Activated CD8-positive, alpha-beta memory T cell treated with anti-CD3 and anti-CD28 coated beads for 24 hours (primary cell): ENCODE measurements at places on chromosomes 7 and 10.

DNA sequence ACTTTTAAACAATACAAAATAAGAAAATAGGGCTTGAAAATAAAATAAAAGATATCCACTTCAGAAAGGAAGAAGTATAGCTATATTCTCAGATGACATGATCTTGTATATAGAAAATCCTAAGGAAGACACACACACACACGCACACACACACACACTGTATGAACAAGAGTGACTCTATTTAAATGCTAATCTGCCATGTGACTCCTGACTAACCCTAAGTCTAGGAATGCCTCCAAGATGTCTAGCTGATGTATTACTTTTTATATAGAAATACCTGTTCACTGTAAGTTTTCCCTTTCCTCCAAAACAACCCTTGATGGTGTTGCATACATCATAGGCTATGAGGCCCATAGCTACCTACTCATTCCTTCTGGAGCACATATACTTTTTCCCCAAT is 173.1 kb upstream of the LRRTM3 start:
- no peak for DNase-seq

GRCh38 chr10:95837356-95837776 is 70.4 kb upstream of the CC2D2B start:
- DNase-seq, result no peak

DNA sequence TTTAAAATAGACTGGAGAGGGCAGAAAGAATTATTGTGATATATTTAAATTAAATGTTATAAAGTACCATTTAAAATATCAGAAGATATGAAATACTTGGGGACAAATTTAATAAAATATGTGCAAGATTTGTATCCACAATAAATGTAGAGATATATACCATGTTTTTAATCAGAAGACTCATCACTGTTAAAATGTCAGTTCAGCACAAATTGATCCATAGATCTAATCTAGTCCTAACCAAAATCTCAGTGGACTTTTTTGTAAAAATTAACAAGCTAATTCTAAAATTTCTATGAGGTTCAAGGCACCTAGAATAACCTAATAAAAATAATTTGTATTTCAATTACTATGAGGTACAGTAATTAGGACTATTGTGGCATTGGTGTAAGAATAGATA is 96.4 kb downstream of the CTNNA3 start:
- no peak for DNase-seq

DNA sequence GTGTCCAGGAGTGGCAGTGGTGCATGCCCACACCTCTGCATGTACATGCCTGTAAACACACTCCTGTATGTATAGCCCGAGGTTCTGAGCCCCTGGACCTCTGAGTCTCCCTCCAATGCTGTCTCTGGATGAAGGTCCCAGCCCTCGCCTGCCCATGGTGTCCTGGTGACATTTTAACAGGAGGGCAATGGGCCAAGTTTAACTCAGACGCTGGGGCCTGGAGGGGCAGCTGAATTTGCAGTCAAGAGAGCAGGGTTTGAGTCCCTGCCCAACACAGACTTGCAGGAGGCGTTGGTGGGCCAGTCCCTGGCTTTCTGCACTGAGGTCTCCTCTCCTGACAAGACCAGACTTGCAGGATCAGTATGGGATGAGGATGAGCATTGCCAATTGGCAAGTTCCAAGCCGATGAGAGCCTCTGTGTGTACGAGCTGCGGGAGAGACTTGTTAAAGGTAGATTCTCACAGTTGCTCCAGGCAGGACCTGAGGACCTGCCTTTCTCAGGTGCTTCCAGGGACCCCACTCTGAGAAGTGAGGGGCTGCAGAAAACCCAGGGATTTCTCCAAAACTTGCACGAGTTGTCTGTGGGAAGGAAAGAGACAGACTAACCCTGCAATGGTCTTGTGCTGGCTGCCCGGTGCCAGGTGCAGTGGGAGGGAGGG is 141.9 kb downstream of the ELFN1 start:
- DNase-seq, result peak; percentile 56

DNA sequence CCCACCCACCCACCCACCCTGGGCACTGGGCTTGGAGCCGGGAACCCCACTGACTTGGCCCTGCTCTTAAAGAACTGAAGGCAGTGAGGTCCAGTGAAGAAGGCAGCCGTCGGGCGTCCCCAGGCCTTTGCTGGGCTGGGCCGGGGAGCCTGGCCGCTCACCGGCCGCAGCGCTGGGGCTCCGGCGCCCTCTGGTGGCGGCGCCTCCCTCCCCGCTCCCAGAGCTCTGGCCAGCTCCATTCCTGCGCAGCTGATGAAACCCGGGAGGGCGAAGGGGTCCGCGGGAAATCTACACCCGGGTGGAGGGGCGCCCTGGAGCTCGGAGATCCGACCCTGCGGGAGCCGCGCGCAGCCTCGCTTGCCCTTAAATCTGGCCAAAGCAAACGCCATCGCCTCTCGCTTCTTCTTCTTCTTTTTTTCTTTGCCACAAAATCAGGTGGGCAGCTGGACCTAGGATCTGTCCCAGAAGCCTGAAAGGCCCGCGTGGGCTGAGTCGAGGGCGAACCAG is 1.7 kb upstream of the CXCL12 start:
- peak; percentile 61 for DNase-seq

DNA sequence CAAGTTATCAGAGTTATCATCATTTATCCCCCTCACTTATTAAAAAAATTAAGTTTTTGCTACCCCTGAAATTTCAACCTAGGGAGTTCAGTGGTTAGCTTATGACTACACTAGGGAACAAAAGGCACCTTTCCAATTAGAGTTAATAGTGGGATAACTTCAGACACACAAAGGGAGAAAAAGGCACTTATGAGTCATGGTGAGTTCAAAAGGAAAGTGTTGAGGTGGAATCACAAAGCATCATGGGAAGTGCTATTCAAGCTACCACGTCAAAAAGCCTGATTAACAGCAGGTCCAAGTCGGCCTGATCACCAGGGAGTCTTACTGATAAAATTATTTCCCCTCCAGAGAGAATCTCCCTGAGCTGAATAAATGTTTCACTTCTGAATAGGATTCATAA is 165.7 kb downstream of the C7orf25 start:
- DNase-seq, result no peak

- DNase-seq, result no peak
Observed at GRCh38 chr7:157684909-157685429, 348.2 kb downstream of the DNAJB6 start.

GRCh38 chr10:103859161-103860086 is 4.0 kb upstream of the SH3PXD2A start:
- DNase-seq, result peak; percentile 81

- DNase-seq, result no peak
Observed at GRCh38 chr7:93765475-93765874, 125.1 kb downstream of the TFPI2 start.

GRCh38 chr7:157389951-157390730 is 53.3 kb downstream of the DNAJB6 start:
- no peak for DNase-seq

GRCh38 chr10:111108441-111108840 is 31.6 kb downstream of the ADRA2A start:
- DNase-seq, result no peak

DNA sequence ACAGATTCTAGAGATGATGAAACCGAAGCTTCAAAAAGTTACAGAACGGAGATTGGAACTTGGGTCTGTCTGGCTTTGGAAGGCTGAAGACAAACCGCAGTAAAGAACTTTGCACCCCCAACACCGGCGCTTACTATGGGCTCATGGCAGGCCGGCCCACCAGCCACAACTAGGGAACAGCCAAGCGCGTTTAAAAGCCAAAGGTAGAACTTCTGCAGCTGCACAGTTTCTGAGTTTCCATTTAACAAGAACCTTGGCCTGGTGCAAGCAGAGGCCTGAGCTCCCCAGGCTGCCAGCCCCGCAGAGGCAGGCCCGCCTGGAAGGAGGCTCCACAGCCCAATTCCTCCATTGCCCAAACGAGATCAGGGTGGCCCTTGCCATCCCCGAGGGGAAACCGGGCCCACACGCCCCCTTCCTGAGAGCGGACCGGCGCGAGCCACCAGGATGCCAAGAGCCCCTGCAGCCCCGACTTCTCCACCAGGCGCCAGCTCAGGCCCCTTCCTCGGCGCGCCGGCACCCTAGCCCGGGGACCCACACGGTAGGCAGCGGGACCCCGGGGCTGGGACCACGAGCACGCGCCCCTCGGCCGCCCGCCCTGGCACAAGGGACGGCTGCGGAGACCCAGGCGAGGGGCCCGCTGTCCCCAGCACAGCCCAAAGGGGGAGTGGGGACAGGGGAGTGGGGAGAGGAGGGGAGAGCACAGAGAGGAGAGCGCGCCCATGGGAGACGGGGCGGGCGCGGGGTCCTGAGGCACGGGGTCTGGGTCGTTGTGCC is 566 bp downstream of the MAD1L1 start:
- DNase-seq, result peak; percentile 74
